Activated B cell treated with CpG ODN at 0.5 μM for 24 hours (primary cell): ENCODE measurements at places on chromosomes 2 and 18. TPM values are rescaled to one million over a fixed set of nuclear protein-coding genes. Genes with fewer than 3 reads are reported as not detected.

- DNase-seq = no peak
Observed at GRCh38 chr2:227713291-227713690, 4.5 kb downstream of the SLC19A3 start.

DNA sequence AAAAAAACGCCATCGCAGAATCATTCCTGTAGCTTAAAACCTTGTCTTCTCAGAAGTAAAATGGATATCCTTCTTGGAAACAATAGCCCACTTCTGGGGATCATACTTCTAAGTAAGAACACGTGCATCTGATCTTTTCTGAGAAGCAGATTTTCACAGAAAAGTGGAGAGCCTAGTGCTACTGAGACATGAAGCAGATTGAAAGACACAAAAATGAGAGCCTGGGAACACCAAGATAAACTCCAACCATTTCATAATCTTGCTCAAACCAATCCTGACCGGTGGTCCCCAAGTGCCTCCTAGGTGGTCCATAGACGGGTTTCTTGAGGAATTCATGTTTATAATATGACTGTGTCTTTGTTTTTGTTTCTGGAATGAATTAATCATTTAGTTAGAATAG, 191.2 kb downstream of the IRS1 start:
- no peak for DNase-seq

GRCh38 chr18:63981719-63982118, 11.8 kb downstream of the SERPINB8 start:
- DNase-seq = no peak

DNA sequence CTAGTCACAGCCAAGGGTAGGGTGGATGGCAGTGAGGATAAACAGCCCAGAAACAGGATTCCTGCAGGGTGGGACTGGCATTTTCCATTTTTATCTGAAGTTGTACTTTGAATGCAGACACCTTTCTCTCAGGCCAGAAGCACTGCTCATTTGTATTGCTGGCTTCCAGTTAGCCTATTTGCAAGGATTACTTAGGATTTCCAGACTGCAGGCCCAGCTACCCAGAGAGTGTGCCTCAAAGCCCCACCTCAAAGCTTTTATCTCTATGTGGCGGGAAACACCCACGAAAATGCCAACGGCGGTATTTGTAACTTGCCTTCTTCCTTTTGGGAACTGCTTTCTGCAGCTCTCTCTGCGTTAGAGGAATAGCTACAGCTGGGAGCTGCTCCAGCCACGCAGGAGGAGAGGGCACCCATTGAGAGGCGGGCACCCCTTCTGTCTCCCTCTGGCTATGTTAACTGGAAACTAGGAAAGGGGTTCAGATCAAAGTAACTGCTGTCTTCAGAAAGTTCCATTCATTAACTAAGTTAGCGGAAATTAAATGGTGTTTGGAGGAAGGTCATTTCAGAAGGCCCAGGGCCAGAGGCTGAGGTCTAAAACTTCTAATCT, 144.9 kb downstream of the TGIF1 start:
- no peak for DNase-seq

DNA sequence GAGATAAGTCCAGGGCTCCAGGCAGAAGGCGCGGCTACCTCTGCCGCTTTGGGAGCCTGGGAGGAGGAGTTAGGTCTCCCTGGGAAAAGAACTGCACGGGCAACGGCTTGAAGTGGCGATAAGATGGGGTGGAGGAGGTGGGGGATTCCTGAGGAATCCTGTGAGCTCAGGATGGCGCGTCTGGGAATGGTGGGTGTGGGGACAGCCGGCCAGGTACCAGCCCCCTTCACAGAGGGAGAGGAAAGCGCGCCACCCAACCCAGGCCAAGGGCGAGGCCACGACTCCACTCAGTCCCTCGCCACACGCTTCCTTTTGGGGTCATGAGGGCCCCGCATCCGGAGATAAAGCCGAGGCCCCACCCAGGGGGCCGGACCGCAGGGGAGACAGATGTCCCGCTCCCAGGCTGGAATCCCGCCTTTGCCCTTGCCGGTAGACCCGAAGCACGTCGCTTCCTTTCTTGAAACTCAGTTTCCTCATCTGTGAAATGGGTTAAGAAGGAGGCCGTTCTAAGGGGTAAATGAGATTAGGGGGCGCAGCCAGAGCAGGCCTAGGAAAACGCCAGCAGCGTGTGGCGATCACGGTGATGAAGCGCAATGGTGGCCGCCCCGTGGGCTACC, 1.7 kb upstream of the CTDSP1 start:
- DNase-seq = no peak

GRCh38 chr18:23722646-23723045, 33.4 kb downstream of the LAMA3 start:
- no peak for DNase-seq

GRCh38 chr2:100924520-100925451, 77.3 kb upstream of the RPL31 start:
- DNase-seq = no peak

- DNase-seq = no peak
Observed at GRCh38 chr2:219893541-219893940, 266.1 kb downstream of the SLC4A3 start.

GRCh38 chr2:196113061-196113974, 44.7 kb upstream of the DNAH7 start:
- no peak for DNase-seq

- DNase-seq = no peak
Observed at GRCh38 chr2:177474998-177475397, 82.4 kb downstream of the AGPS start.

DNA sequence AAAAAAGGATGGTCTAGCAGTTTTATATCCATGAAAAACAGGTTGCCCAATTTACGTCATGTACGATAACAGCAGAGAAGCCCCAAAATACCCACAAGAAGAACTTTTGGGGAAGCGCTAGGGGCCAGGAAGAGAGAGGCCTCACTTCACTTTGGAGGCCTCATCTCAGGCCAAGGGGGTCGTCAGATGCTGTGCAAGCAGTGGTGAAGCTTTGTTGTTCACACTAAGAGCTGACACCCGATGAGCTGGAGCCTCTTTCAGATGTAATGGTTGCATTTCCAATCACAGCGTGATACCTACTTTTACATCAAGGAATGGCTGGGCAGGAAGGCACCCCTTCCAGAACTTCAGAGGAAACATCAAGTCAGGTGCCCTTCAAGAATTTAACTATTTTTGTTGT, 242.3 kb upstream of the PXDN start:
- DNase-seq = no peak

GRCh38 chr2:171210864-171211431, 50.3 kb upstream of the TLK1 start:
- DNase-seq = no peak

- no peak for DNase-seq
Observed at GRCh38 chr2:1990151-1990589, 245.9 kb upstream of the PXDN start.

DNA sequence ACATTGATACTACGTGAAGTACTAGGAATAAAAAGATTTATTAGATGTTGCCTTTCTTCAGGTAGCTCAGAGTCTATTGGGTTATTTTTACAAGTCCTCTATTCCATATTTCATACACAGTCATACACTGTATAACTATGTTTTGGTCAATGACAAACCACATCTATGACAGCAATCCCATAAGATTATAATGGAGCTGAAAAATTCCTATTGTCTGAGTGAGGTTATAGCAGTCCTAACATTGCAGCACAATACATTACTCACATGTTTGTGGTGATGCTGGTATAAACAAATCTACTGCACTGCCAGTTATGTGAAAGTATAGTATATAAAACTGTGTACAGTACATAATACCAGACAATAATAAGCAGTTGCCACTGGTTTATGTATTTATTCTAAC, 595.1 kb downstream of the MBD2 start:
- DNase-seq = no peak

DNA sequence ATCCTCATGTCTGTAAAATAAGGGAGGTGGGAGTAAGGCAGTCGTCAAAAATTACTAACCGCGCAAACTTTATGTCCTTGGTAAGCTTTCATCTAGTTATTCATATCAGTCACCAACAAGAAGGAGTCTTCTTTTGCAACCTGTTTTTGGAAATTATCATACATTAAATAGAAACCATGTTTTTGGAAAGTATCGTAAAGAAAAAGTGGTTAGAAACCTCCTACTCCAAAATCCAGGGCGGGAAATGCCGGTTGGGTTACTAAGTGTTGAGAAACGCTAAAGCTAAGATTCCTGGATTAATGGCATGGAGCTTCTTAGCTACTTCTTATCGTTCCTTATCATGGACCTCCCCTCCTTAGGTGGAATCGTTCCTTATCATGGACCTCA, 778 bp downstream of the BBS5 start:
- no peak for DNase-seq

GRCh38 chr2:196783431-196784094, 15.9 kb downstream of the GTF3C3 start:
- no peak for DNase-seq

- no peak for DNase-seq
Observed at GRCh38 chr2:71256421-71256820, 29.5 kb upstream of the PAIP2B start.

DNA sequence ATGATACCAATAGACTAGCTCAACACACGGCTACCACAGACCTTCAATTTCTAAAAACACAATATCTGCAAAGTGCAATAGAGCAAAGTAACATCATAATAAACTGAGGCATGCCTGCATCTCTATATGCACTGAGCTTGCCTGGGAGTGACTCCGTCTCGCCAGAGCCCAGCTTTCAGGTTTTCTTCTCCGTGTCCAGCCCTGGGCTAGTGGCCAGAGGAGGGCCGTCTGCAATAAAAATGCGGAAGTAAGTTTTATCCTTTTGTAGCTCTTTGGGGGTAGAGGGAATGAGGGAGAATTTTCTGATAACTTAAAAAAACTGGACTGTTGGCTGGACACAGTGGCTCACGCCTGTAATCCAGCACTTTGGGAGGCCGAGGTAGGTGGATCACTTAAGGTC, 41.0 kb upstream of the GPR17 start:
- peak; percentile 0 for DNase-seq

DNA sequence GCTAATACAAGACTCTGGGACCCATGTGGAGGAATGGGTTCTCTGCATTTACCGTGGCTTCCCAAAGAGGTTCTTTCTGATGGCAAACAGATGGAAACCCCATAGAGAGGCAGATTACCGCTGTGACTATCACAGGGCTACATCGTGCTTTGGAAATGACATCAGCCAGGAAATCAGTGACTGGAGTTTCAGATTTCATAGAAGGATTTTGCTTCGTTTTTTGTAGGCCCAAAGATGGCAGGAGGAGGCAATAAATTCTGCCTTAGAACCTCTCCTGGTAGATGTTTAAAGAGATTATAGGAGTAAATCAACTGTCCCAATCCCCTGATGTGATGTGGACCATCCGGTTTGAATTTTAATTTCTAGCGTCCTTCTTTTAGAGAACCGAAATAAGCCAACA, 214.1 kb downstream of the AGPS start:
- DNase-seq = no peak

The EDAR gene
- not detected in 2 replicates for total RNA-seq

The CTLA4 gene
- total RNA-seq = 0.54 and 0.55 TPM in 2 replicates

The ALPG gene
- total RNA-seq = not detected in 2 replicates

The UGT1A8 gene
- not detected in 2 replicates for total RNA-seq

The CDH20 gene
- total RNA-seq = 0.07 TPM in 1 of 2 replicates, not detected in the other

The NYAP2 gene
- 0.07 TPM in 1 of 2 replicates, not detected in the other for total RNA-seq

The PLCL1 gene
- total RNA-seq = 0.04 TPM in 1 of 2 replicates, not detected in the other

The ABCB6 gene
- total RNA-seq = 12.1 and 16.6 TPM in 2 replicates

The FLACC1 gene
- total RNA-seq = 3.5 and 4.6 TPM in 2 replicates

The TMEM87B gene
- total RNA-seq = 19.8 and 20.0 TPM in 2 replicates

The MYO7B gene
- 3.0 and 3.4 TPM in 2 replicates for total RNA-seq

The IER3IP1 gene
- 8.6 and 8.8 TPM in 2 replicates for total RNA-seq

The COLEC12 gene
- total RNA-seq = 0.05 TPM in 1 of 2 replicates, not detected in the other

The ZC3H6 gene
- 7.0 and 7.3 TPM in 2 replicates for total RNA-seq

The PFN4 gene
- 0.34 and 0.60 TPM in 2 replicates for total RNA-seq

The RBMS1 gene
- total RNA-seq = 23.9 and 30.9 TPM in 2 replicates
